ENCODE measurements at places on chromosomes 1 and 21. TPM values are rescaled to one million over a fixed set of nuclear protein-coding genes. Genes with fewer than 3 reads are reported as not detected.

NPHS2 gene
- total RNA-seq, result not detected

SLAMF6 gene
- not detected for total RNA-seq

GFI1 gene
- total RNA-seq, result 0.26 TPM

DYNLT5 gene
- not detected for total RNA-seq

F5 gene
- 0.08 TPM for total RNA-seq

INAVA gene
- total RNA-seq, result 43.7 TPM

IL20 gene
- not detected for total RNA-seq

GUK1 gene
- total RNA-seq, result 126 TPM

SLC26A9 gene
- 0.06 TPM for total RNA-seq

CEP85 gene
- total RNA-seq, result 14.6 TPM

SLC6A9 gene
- 16.8 TPM for total RNA-seq

OR2T29 gene
- total RNA-seq, result not detected

HCRTR1 gene
- not detected for total RNA-seq

PLA2G5 gene
- not detected for total RNA-seq

MEX3A gene
- 3.1 TPM for total RNA-seq
